ENCODE measurements at places on chromosomes 7 and 10. TPM values are rescaled to one million over a fixed set of nuclear protein-coding genes. Genes with fewer than 3 reads are reported as not detected.

The LMOD2 gene
- not detected for total RNA-seq

- no peak for DNase-seq
Measured at GRCh38 chr10:28293236-28294168, 9.4 kb downstream of the MPP7 start.

- DNase-seq: no peak
Measured at GRCh38 chr7:82226191-82226590, 217.4 kb downstream of the CACNA2D1 start.

The PNLIP gene
- not detected for total RNA-seq

DNA sequence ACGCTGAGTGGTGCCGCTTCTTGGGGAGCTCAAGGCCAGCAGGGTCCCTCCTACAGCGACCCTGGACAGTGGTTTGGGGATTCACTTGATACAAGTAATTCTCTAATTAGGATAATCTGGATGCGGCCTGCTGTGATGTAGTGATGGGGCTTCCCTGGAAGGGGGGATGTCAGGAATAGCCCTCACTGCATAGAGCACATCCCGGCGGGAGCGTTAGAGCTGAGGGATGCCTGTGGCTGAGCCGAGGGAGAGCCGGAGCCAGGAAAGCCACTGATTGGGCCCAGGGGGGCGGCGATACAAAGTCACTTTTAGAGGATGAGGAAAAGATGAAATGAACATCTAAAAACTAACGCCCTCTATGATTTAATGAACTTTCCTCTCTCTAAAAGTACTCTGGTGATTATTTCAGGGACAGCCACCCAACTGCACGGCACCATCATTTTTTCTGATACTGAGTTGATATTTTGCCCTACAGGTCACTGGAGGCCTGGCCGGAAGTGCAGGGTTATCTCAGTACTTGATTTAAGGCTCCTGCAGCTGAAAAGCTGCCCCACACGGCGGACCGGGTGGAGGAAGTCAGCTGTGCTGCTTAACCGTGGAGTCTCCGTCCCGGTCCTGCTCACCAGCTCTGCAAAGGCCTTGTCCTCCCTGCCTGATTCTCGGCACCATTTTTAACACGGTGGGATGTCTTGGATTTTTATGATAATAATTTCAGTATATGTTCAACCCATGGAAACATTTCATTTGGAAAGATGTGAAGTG, 518.8 kb downstream of the DNAJB6 start:
- DNase-seq: no peak

DNA sequence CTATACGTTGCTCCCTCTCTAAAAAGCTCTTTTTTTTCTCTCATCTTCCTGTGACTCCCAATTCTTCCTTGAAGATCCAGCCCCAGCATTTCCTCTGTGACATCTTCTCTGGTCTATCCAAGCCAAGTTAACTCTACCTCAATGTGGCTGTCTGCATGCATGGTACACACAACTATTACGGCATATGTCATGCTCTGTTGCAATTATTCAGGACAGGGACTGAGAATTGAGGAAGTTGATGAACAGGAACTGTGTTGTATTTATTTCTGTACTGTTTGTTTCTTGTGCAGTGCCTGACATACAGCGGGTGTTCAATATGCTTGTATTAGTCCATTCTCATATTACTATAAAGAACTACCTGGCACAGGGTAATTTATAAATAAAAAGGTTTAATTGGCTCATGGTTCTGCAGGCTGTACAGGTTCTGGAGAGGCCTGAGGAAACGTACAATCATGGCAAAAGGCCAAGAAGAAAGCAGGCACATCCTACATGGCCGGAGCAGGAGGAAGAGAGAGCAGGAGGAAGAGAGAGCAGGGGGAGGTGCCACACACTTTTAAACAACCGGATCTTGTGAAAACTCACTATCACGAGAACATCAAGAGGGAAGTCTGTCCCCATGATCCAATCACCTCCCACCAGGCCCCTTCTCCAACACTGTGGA, 6.3 kb downstream of the TRPV5 start:
- DNase-seq: no peak

The HNRNPF gene
- total RNA-seq: 292 TPM

The AKR1D1 gene
- total RNA-seq: not detected

GRCh38 chr7:41538810-41539724, 163.8 kb downstream of the INHBA start:
- DNase-seq: no peak

- no peak for DNase-seq
Measured at GRCh38 chr10:44966816-44967509, 7.4 kb downstream of the RASSF4 start.

The KAT6B gene
- total RNA-seq: 35.0 TPM

- DNase-seq: peak; percentile 38
Measured at GRCh38 chr10:98074315-98074911, 44.0 kb upstream of the CRTAC1 start.

The TMEM178B gene
- total RNA-seq: 22.1 TPM

- DNase-seq: no peak
Measured at GRCh38 chr10:1653321-1653720, 84.0 kb downstream of the ADARB2 start.

DNA sequence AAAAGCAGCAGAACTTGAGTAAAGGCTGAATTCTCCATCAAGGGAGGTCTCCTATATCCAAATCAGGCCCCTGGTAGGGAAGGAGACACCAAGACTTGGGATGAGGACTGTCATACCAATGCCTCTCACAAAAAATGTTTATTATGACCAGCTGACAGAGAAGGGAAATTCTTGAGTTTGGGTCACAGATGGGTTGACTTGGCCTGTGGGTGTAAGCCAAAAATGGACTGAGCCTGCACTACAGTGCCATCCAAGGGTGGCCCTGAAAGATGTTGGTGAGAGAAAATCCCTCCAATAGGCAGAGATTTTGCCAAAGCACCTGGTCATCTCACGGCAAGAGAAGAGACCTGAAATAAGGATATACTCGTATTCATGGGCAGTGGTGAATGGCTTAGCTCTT, 27.0 kb upstream of the PPIF start:
- no peak for DNase-seq

The PLXDC2 gene
- total RNA-seq: 4.1 TPM

- DNase-seq: no peak
Measured at GRCh38 chr7:82348251-82348650, 95.3 kb downstream of the CACNA2D1 start.

GRCh38 chr7:37540917-37541316, 92.3 kb upstream of the ELMO1 start:
- no peak for DNase-seq

DNA sequence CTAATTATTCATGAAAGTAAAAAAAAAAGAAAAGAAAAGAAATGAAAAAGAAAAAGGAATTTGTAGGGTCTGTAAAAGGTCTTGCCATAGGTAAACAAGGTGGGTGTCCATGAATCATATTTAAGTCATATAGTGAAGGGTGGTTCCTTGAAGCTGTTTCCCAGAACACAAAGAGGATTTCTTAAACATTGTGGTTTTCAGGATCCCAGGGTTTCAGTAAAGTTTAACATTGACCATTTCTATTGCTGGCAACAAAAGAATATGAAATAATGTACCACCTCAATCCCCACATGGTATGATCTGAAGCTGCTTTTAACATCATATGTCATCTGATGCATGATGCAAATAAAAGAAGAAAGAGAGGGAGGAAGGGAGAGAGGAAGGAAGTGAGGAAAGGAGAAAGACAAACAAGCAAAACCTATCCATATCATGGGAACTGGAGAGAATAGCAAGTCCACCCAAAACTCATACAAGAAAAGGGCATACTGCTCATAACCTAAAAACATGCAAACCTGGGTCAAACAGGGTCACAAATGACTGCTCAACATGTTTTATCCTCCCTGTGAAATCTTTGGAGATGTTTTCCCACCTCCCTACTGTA, 663.5 kb downstream of the SORCS1 start:
- no peak for DNase-seq

DNA sequence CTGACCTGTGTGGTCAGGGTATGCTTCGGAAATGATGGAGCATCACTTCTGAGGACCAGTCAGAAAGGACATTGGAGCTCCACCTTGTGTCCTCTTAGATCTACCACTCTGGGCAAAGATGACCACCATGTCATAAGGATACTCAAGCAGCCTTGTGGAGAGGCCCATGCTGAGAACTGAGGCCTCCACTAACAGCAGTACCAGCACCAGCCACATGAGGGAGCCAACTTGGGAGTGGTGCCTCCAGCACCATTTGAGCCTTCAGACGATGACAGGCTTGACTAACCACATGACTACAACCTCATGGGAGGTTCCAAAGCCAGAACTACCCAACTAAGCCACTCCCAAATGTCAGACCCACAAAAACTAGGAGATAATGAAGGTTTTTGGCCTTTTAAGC, 116.0 kb downstream of the NPTX2 start:
- DNase-seq: peak; percentile 49

DNA sequence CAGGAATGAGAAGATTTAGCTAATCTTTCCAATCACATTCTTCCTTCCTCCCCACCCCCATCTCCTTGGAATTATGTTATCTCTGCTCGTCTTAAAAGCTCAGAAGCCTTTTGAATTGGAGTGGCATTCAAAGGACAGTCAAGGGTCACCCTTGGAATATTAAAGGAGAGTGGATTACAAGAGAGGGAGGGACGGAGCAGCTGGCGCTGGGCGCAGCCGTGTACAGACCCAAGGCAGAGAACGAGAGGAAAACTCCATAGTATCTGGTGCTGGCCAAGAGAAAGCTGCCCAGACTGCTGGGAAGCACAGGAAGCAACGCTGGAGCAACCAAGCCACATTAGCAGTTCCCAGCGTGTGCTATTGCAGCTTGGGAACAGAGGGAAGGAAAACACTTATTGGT, 95.7 kb downstream of the POU6F2 start:
- DNase-seq: peak; percentile 22
